ENCODE measurements at places on chromosomes 16 and 17.
A peak's percentile ranks its signal among the peaks of the same experiment; 100 is the strongest.

GRCh38 chr16:89099905-89100304 is 6.3 kb downstream of the ACSF3 start:
- no peak for DNase-seq

DNA sequence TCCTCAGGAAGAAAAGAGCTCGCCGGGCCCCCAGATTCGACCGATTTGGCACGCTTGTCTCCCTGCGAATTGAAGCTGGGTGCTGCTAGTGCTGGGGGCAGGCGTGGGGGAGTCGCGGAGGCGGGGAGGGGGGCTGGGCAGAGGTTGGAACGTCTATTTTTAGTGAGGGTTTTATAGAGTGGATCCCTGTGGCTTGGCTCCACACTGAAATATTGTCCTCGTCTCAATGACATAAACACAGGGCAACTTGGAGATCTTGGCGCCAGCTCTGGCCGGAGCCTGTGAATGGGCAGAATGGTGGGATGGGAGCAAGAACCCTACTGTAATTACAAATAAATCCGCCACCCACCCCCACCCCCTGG is 15.7 kb upstream of the NOG start:
- DNase-seq, result peak; percentile 79

GRCh38 chr16:54174201-54174600 is 112.4 kb downstream of the IRX3 start:
- DNase-seq, result no peak

DNA sequence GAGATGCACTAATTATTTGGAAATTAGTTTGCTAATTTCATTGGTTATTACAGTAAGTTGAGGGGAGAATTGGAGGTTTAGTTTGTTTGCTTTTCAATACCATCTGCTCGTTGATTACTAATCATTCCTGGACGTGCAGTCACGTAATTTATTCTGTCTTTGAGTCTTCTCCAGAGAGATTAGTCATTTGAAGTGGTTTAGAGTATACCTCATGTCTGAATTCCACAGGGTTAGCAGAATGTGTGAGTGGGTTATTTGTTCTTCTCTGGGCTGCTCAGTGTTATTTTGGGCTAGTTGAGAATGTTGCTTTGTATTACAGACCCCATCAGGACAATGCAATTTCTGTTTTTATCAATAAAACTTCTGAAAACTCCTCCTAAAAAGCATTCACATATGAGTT is 265.0 kb downstream of the RBFOX1 start:
- peak; percentile 79 for DNase-seq

- peak; percentile 74 for DNase-seq
Observed at GRCh38 chr17:50423553-50424159, 2.4 kb upstream of the ACSF2 start.

- no peak for DNase-seq
Observed at GRCh38 chr16:68972013-68972412, 128.7 kb downstream of the TANGO6 start.
